GM04504 (cell line): ENCODE measurements at places on chromosomes 12 and 14.

GRCh38 chr14:59570122-59570521, 6.5 kb downstream of the CCDC175 start:
- no peak for DNase-seq

DNA sequence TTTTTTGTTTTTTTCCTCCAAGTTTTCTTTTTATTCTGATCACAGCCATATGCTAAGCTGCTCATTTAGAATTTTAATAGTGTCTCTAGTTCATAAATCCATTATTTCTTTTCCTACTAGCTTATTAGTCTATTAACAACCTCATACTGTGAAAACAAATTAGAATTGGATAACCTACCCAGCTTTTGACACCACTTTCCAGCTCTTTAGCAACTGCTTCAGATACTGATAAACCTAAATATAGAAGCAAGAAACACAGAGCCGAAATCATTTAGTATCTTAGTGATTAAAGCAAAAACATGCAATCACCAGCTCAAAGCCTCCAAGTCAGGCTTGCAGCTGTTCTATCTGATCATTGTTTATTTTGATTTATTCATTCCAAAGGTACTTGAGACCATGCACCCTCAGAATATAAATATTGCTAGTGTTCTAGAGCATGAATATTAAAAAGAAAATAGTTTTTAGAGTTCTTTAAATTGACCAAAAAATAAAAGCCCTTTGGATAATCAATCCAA, 121.5 kb downstream of the STXBP6 start:
- DNase-seq: no peak

DNA sequence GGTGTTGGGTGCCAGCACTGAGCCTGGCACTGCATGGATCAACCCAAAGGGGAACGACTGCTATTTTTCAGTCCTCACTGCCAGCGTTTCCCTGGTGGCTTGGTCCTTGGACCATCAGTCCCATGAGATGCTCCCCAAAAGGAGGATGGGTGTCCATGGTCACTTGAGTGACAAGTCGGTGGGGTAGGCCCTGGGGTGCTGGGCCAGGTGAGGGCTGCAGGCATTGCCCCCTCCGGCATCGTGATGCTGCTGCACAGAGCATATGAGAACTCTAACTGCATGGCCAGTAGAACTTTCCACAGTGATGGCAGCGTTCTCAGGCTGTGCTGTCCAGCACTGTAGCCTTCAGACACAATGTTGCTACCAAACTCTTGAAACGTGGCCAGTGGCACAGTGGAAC, 16.2 kb downstream of the SETD1B start:
- DNase-seq: no peak

DNA sequence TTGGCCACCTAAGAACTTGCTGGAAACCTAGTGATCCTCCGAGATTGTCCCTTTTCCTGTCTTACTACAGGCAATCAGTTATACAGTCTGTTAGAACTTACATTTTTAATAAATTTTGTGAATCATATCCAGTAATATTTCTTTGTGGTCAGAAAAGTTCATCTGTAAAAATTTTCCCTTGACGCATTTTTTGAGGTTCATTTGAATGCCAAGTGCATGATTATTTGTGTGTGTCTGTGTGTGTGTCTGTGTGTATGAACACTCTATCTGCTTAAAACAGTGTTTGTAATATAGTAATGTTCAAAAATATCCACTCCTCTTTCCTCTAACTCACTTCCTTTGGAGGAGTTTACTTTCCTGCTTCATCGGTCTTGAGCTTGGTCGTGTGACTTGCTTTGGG, 468.7 kb upstream of the FLRT2 start:
- DNase-seq: no peak

DNA sequence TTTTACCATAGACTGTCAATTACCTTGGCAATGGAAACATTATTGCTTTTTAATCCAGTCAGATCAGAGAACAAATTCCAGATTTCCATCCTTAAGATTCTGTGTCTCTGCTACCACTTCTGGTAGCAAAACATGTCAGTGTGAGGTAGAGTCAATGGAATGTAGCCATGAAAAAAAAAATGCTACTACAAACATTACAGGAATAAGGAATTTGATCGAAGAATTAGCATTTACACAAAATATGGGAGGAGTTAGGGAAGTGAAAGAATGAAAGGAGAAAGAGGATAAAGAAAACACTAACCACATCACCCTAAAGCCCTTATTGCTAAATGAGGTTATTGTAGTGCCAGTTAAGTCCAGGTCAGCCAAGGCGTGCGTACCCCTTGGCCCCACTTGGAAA, 9.2 kb downstream of the MED21 start:
- no peak for DNase-seq

DNA sequence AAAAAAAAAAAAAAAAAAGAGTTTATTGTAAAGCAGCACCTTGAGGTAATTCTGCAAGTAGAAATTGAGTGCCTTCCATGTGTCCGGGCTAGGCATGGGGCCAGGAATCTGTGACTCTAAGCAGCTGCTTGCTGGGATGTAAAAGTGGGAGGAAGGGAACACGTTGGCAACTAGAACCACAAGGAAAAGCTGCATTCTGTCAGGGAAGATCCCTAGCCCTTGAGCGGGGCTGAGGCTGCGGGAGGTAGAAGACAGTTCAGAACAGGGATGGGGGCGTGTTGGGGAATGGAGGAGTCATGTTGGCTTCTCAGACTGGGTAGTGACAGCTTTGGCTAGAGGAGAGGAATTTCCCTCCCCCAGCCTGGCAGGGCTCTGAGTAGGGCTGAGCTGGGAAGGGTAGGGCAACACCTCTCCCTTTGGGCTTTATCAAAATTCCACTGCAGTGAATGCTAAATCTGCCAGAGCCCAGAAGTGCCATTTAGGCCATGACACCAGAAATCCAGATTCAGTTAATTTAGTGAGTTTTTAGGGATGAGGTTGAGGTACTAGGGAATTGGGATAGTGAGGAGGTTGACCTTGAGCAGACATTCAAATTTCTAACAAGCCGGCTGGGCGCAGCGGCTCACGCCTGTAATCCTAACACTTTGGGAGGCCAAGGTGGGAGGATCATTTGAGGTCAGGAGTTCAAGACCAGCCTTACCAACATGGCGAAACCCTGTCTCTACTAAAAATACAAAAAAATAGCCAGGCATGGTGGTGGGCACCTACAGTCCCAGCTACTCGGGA, 3.4 kb upstream of the TRAFD1 start:
- DNase-seq: peak; percentile 76

GRCh38 chr12:124684971-124685688, 117.7 kb upstream of the NCOR2 start:
- DNase-seq: peak; percentile 76

DNA sequence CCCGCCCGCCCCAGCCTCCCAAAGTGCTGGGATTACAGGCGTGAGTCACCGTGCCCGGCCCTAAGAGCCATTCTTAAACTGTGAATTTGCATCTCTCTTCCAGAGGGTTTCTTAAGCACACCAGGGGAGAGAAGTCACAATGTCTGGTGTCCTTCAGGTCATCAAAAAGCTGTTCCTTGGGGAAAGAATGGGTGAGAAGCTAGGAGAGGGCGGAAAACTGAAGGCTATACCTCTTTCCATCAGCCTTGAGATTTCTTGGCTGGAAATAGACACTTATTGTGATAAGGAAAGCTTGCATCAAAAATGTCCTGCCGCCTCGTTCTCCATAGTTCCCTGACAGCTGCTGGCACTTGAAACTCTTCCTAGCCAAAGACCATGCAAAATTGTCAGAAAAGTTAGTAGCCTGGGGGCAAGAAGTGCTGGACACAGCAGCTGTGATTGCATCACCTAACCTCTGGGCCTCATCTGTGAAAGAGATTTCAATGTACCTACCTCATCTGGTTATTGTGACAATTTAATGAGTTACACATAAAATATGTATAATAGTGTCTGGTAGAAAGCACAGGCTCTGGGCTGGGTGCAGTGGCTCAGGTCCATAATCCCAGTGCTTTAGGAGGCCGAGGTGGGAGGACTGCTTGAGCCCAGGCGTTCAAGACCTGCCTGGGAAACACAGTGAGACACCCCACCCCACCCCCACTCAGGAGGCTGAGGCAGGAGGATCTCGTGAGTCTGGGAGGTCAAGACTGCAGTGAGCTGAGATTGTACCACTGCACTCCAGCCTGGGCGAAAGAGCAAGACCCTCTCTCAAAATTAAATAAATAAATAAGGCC, 9.7 kb upstream of the UBC start:
- DNase-seq: peak; percentile 85

DNA sequence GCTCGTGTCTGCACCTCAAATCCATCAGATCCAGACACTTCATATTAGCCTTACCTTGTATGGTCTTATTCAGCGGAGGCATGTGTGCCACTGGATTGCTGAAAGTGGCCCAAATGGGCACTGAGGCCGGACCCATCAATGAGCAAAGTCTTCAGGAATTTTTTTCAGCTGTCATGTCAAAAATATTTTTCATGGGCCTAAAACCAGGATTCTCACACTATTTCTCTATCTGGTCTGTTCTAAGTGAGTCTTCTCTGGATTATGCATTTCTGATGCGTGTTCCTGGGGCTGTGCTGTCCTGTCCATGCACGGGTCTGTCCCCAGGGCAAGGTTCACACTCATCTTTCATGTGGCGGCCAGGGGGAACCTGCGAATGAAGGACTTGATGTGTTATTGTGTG, 94.6 kb downstream of the KCNA5 start:
- DNase-seq: no peak

- DNase-seq: no peak
Observed at GRCh38 chr12:107512391-107512790, 173.2 kb upstream of the PWP1 start.

- no peak for DNase-seq
Observed at GRCh38 chr14:34180434-34180833, 229.6 kb upstream of the EGLN3 start.

DNA sequence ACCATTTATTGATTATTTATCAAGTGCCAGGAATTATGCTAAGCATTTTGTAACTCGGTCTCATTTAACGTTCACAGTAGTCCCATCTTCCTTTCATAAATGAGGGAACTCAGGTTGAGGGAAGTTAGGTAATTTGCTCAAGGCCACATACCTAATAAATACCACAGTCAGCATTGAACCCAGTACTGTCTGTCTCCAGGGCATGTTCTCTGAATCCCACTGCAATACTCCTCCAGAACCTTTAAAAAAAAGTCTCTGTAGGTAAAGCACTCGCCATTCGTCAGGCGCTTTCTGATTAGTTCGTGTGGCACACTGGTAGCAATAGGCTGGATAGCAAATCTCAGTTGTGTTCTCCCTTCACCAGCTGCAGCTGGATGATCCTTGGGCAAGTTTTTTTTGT, 14.3 kb downstream of the SLC17A8 start:
- DNase-seq: no peak

DNA sequence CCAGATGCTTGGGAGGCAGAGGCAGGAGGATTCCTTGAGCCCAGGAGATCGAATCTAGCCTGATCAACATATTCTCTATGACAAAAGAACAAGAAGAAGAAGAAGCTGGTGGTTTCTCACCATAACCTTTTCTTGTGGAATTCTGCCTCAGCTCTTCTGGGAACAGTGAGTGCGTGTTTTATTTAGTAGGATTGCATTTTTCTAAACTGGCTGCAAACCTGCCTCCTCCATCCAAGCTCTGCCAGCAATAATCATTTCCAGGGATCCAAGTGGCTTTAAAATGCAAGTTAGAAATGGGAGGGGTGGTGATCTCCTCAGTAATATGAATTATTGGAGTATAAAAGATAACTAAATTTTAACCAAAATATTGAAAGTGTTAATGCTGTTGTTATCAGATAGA, 46.1 kb upstream of the MMP17 start:
- no peak for DNase-seq

GRCh38 chr14:27175489-27175888, 577.7 kb upstream of the NOVA1 start:
- DNase-seq: no peak

DNA sequence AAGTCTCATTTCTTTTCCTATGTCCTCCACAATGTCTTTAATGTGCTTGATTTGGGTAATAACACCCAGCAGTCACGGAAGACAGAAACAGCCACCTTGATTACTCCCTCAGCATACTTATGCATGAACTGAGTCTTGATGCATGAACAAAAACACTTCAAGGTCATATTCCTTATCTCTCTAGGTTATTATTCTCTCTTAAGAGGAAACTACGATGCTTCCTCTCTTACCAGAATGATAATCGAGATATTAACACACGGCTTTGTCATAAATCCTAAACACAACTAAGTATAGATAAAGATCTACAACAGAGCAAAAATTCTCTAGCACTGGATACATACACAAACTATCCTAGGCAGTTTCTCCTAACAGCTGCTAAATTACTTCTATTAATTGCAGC, 583.5 kb upstream of the ATP2B1 start:
- DNase-seq: no peak

GRCh38 chr14:86521843-86522242, 991.9 kb downstream of the FLRT2 start:
- DNase-seq: no peak

DNA sequence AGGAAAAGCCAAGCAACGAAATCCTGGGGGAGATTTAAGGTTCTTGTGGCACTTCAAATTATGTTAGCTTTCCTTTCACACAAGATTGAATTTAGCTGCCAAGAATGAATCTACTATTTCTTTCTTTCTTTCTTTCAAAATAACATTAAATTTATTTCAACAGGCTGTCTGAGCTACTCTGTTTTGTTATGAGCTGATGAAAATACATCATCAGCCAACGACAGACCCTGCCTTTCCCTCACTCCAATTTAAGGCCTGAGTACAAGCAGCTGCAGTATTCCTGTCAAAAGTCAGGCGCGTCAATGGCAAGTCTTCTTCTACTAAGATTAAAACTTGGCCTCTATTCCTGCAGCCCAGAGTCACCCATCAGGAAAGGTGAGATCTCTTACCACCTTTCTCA, 347.7 kb upstream of the FLRT2 start:
- no peak for DNase-seq

GRCh38 chr12:104852102-104852501, 106.0 kb downstream of the SLC41A2 start:
- no peak for DNase-seq

- DNase-seq: no peak
Observed at GRCh38 chr14:101466456-101467180, 94.7 kb upstream of the DIO3 start.

GRCh38 chr14:95255487-95255886, 64.2 kb downstream of the CLMN start:
- DNase-seq: no peak

DNA sequence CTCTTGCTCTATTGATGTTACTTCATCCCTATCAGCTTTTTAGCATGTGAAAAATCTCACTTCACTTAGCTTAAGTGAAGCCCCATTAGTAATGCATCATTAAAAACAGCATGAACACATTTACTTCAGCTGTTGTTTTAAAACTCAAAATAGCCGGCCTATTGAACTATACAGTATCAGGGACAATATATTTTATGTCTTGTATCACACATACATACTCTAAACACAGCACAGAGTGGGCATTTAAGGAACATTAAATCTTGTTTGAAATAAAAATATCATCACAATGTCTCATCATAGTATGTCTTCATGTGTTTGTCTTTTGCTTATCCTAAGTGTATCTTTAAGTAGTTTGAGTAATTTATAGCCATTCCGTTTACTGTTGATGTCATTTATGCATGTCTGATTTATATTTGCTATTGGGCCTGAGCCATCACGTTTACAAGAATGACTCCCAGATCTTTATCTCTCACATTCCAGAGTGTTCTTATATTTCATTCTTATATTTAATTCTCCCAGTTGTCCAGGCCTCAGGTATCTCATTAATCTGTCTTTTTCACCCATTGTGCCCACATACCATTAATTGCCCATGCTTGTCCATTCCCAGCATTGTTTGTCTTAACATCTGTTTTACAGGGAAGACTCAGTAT, 57.5 kb downstream of the ARHGAP5 start:
- peak; percentile 58 for DNase-seq

GRCh38 chr14:23306412-23307145, at the start of gene BCL2L2:
Gene BCL2L2, plus strand, starts transcription at chr14:23306833. Its CDS starts 935 bp downstream, at chr14:23307768.
- DNase-seq: peak; percentile 74
